ENCODE measurements at places on chromosomes 1 and 21.

- DNase-seq: no peak
These were observed 72.0 kb downstream of the ST6GALNAC5 start for GRCh38 chr1:76939050-76939816.

- no peak for DNase-seq
These were observed 182.0 kb upstream of the C1orf87 start for GRCh38 chr1:60255565-60255964.

DNA sequence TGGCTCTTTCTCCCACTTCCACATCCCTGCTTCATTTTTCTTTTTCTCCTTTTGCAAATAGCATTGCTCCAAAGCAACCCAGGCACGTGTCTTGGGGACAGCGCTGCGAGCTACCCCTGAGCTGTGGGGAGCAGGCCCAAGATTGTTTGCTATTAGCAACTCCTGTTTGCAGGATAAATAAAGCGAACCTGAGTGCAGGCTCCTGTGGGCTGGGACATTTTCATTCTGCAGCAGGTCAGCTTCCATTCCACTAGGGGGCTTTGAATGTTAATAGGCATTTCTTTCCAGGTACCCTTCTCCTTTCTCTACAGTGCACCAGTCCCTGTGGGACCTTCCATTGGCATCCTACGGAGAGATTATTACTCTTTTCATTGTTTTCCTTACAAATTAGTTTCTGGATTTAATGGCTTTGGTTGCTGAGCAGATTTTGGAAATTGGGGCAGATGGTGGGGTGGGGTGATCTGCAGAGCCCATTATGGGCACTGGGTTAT is 54.0 kb downstream of the OLFML3 start:
- DNase-seq: no peak

DNA sequence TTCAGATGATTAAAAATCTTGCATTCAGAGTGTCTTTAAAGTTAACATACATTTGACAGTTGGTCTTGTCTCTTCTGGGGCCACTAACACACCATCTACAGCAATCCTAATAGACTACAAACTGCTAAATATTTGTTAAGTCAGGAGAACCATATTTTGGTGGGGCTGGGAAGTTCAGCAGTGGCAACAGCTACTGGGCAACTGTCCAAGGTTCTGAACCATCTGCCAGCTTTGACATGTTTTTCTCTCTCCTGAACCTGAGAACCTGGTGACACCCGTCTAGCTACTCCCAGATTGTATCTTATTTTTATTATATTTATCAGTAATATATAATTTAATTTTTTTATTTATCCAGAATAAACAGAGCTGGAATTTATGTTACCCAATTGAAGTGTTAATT is 199.0 kb upstream of the DPYD start:
- DNase-seq: no peak

DNA sequence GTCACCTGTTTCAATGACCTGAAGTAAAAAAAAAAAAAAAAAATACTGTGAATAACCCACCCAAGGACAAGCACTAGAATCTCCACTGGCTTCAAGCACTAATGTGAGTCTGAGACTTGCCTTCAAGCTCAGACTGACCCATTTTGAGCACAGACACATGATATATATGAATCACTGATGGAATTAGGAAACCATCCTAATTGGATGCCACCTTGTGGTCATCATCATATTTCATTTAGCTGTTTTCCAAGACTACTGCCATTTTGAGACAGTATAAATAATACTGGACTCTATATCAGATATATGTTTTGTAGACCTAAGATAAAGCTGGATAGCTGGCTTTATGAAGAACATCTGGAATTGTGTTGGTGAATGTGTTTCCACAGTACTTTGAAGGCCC is 1232.0 kb downstream of the KCNT2 start:
- no peak for DNase-seq

GRCh38 chr21:26881504-26882228 is 36.5 kb upstream of the ADAMTS1 start:
- no peak for DNase-seq

- DNase-seq: no peak
These were observed 5.2 kb upstream of the TTC4 start for GRCh38 chr1:54710434-54710833.

DNA sequence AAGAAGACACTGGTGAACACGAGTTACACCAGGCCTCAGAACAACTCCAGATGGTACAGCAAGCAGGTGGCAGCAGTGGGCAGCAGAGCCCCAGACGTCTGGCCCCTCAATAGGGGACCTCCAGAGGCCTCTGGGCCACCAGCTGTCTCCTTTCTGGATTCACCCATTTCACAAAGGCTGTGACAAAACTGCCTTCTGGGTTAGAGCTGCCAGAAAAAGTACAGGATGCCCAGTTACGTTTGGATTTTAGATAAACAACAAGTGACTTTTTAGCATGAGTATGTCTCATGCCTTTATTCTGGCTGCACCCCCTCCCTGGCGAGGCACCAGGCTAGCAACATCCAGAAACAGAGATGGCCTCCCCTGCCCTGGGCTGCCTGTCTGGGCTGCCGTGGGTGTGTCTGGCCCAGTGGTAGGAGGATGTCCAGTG is 30.1 kb downstream of the ITPKB start:
- no peak for DNase-seq

DNA sequence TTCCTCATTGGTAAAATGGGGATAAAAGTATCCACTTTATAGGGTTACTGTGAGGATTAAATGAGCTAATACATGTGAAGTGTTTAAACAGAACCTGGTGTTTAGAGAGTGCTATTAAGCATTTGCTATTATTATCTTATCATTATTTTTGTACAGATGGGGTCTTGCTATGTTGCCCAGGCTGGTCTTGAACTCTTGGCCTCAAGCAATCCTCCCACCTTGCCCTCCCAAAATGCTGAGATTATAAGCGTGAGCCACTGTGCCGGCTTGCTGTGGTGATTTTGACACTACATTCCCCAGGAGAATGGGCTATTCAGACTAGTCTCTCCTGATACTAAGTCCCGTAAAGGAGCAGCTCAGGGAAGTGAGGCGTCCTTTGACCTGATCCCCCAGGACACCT is 6.3 kb upstream of the ARHGEF10L start:
- DNase-seq: no peak

All from activated CD4-positive, CD25-positive, alpha-beta regulatory T cell treated with anti-CD3 and anti-CD28 coated beads, Interleukin-2, amount 50 U/mL, for 72 hours (primary cell).